ENCODE measurements at places on chromosomes 5 and 9. TPM values are rescaled to one million over a fixed set of nuclear protein-coding genes. Genes with fewer than 3 reads are reported as not detected.

The ALDH7A1 gene
- 64.3 TPM for total RNA-seq

The CCL21 gene
- not detected for total RNA-seq

The TEX48 gene
- not detected for total RNA-seq

The BTNL8 gene
- total RNA-seq: 0.21 TPM

The POLR3G gene
- total RNA-seq: 126 TPM

The PCDHB2 gene
- total RNA-seq: 1.9 TPM

The ANKRD34B gene
- total RNA-seq: 0.03 TPM

The LCN2 gene
- total RNA-seq: not detected

The SLC36A2 gene
- not detected for total RNA-seq

The MARCHF3 gene
- total RNA-seq: 19.0 TPM

The MINAR2 gene
- not detected for total RNA-seq

The TMOD1 gene
- 0.52 TPM for total RNA-seq

The GLDC gene
- total RNA-seq: 76.7 TPM

The SLC23A1 gene
- total RNA-seq: not detected

The CTXN3 gene
- not detected for total RNA-seq

The BARHL1 gene
- 0.07 TPM for total RNA-seq

The COL15A1 gene
- not detected for total RNA-seq

The PKD2L2 gene
- not detected for total RNA-seq

The FAM78A gene
- 3.4 TPM for total RNA-seq

The LVRN gene
- total RNA-seq: 1.2 TPM

The SNX24 gene
- 16.6 TPM for total RNA-seq

The MSX2 gene
- 0.26 TPM for total RNA-seq

The HRH2 gene
- 5.5 TPM for total RNA-seq

The NKD2 gene
- 4.9 TPM for total RNA-seq

The GFPT2 gene
- total RNA-seq: 125 TPM

The HK3 gene
- total RNA-seq: not detected

The QRFP gene
- not detected for total RNA-seq

The RPP25L gene
- total RNA-seq: 46.0 TPM

The PCDHB13 gene
- not detected for total RNA-seq

The NR6A1 gene
- total RNA-seq: 91.1 TPM

The FOXD4L5 gene
- total RNA-seq: not detected

The ANXA2R gene
- total RNA-seq: 0.83 TPM

The CARD9 gene
- 0.28 TPM for total RNA-seq

The KIF3A gene
- total RNA-seq: 3.2 TPM

The SUSD3 gene
- total RNA-seq: 25.1 TPM

The CCL27 gene
- total RNA-seq: 0.41 TPM

The TERT gene
- 27.1 TPM for total RNA-seq

The DDX41 gene
- total RNA-seq: 96.5 TPM

The OTP gene
- total RNA-seq: not detected

The RABL6 gene
- 150 TPM for total RNA-seq

The FRRS1L gene
- total RNA-seq: 0.18 TPM

The DMRT2 gene
- total RNA-seq: not detected

The ALDH1A1 gene
- 4.5 TPM for total RNA-seq

The TICAM2 gene
- total RNA-seq: not detected

The PLEKHG4B gene
- 34.1 TPM for total RNA-seq

Data from H7 (cell line).